HT1080 (cell line): ENCODE measurements at places on chromosomes 11 and 22. TPM values are rescaled to one million over a fixed set of nuclear protein-coding genes. Genes with fewer than 3 reads are reported as not detected.

LINC01488 gene
- total RNA-seq, result not detected in 2 replicates

TUB gene
- 4.4 and 4.7 TPM in 2 replicates for total RNA-seq

PNPLA3 gene
- total RNA-seq, result 1.7 and 4.3 TPM in 2 replicates

IGF2 gene
- 0.24 TPM in 1 of 2 replicates, not detected in the other for total RNA-seq

OR8K3 gene
- not detected in 2 replicates for total RNA-seq

GALR3 gene
- total RNA-seq, result 0.23 TPM in 1 of 2 replicates, not detected in the other

OR6T1 gene
- not detected in 2 replicates for total RNA-seq

ZP1 gene
- 1.7 and 1.9 TPM in 2 replicates for total RNA-seq

EHF gene
- 0.27 TPM in 1 of 2 replicates, not detected in the other for total RNA-seq

HSPB2 gene
- not detected in 2 replicates for total RNA-seq

IFTAP gene
- 15.9 and 16.5 TPM in 2 replicates for total RNA-seq

SCN4B gene
- not detected in 2 replicates for total RNA-seq

CRYAB gene
- total RNA-seq, result not detected in 2 replicates
